ENCODE measurements at places on chromosomes 5 and 9. TPM values are rescaled to one million over a fixed set of nuclear protein-coding genes. Genes with fewer than 3 reads are reported as not detected.

Gene CYLC2
- total RNA-seq, result not detected

Gene PRRX2
- total RNA-seq, result not detected

Gene SV2C
- 0.26 TPM for total RNA-seq

Gene FST
- 0.49 TPM for total RNA-seq

Gene DMRTA1
- total RNA-seq, result not detected

Gene VAV2
- total RNA-seq, result 5.5 TPM

GRCh38 chr5:56829137-56829908, 14.0 kb downstream of the MAP3K1 start:
- H3K27me3 ChIP-seq, result no peaks in the 10 kb centered on the region
- H3K27ac ChIP-seq, result no peak overlapping the region
- no peak for DNase-seq
- H3K4me1 ChIP-seq, result peaks cover 38% of the 10 kb centered on the region
- peaks cover 3% of the 10 kb centered on the region for H3K36me3 ChIP-seq

DNA sequence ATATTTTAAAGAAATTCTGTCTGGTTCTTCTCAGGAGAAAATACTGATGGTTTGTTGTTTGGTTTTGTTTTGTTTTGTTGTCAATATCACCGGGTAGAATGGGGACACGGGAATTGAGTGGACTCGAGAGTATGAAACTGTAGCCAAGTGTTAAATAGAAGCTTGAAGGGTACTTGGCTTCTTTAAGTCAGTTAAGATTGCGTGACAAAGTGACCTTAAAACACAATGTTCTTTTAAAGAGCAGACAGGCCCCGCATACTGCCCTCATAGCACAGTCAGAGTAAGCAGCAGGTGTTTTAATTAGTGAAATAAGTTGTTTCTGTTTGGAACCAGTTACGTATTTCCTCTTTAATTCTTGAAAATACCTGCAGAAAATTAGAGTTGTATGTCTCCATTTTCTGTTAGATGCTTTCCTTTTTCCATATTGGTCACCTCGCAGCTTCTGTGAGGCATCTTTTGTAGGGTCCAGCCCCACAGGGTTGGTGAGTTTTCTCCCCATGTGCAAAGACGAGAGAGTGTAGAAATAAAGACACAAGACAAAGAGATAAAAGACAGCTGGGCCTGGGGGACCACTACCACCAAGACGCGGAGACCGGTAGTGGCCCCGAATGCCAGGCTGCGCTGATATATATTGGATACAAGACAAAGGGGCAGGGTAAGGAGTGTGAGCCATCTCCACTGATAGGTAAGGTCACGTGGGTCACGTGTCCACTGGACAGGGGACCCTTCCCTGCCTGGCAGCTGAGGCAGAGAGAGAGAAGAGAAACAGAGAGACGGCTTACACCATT, 9.6 kb downstream of the TRIP13 start:
- H3K36me3 ChIP-seq, result peaks cover 18% of the 10 kb centered on the region
- no peak overlapping the region for H3K4me3 ChIP-seq
- no peak overlapping the region for H3K27ac ChIP-seq
- H3K4me1 ChIP-seq, result peaks cover 2% of the 10 kb centered on the region
- H3K27me3 ChIP-seq, result no peaks in the 10 kb centered on the region
- no peak for DNase-seq

DNA sequence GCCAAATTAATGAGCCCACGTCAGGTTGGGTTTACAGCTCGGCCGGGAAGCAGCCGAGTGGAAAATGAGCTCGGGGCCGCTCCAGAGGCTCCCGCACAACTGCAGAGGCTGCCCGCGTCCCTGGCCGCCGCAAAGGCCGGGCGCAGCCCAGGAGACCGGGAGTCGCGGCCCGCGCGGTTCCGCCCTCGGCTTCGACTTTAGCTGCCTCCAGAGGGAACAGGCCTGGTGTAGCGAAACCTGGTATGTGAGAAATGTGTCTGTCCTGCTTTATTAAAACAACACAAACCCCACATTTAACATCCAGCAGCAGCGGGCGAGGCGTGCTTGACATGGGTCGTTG, 66.2 kb downstream of the FOXD1 start:
- H3K4me1 ChIP-seq, result peaks cover 14% of the 10 kb centered on the region
- no peak for DNase-seq
- H3K27ac ChIP-seq, result no peak overlapping the region
- H3K27me3 ChIP-seq, result peaks cover 72% of the 10 kb centered on the region
- peaks cover 28% of the 10 kb centered on the region for H3K36me3 ChIP-seq

GRCh38 chr9:73114958-73115357, 36.7 kb upstream of the ANXA1 start:
- no peaks in the 10 kb centered on the region for H3K27me3 ChIP-seq
- no peaks in the 10 kb centered on the region for H3K36me3 ChIP-seq
- DNase-seq, result no peak
- H3K4me1 ChIP-seq, result peaks cover 34% of the 10 kb centered on the region

GRCh38 chr9:125461636-125462190, 200.1 kb downstream of the GAPVD1 start:
- peaks cover 5% of the 10 kb centered on the region for H3K4me1 ChIP-seq
- H3K27me3 ChIP-seq, result no peaks in the 10 kb centered on the region
- no peak overlapping the region for H3K27ac ChIP-seq
- peaks cover 23% of the 10 kb centered on the region for H3K36me3 ChIP-seq

DNA sequence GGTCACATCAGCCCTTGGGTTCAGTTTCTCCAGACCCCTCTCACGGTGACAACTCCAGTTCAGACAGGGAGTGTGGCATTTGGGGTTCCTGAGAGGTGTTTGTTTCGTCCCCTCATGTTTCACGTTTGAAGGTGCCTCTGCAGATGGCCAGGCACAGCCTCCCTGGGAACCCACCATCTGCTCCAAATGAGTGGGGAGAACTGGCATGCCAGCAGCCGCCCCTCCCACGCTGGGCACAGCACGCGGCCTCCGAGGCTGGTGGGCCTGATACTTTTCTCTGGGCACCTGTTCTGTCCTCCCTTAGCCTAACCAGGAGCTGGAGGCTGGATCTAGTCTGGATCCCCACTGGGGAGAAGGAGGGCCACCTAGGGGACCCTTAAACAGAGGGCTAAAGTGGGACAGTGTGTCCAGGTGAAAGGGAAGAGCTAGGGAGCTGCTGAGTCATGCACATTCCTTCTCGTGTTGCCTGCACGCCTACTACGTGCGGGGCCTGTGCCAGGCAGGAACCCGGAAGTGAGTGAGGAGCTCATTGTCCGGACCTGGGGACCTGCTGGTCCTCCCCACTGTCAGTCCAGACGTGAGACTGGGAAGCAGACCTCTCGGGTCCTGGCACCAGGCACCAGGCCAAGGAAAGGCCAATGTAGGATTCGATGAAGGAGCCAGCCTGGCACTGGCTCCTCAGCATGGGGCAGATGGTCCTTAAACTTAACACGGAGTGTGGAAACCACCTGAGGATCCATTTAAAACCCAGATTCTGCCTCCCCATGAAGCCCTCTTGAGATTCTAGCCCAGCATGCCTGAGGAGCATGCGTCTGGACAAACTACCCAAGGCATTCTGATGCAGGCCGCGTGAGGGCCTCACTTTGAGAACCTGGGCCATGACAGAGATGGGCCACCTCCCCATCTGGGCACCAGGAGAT, 11.7 kb downstream of the DNM1 start:
- no peaks in the 10 kb centered on the region for H3K36me3 ChIP-seq
- peaks cover 23% of the 10 kb centered on the region for H3K27me3 ChIP-seq
- H3K4me3 ChIP-seq, result no peak overlapping the region
- H3K4me1 ChIP-seq, result peaks cover 14% of the 10 kb centered on the region
- no peak for DNase-seq
- H3K27ac ChIP-seq, result no peak overlapping the region

DNA sequence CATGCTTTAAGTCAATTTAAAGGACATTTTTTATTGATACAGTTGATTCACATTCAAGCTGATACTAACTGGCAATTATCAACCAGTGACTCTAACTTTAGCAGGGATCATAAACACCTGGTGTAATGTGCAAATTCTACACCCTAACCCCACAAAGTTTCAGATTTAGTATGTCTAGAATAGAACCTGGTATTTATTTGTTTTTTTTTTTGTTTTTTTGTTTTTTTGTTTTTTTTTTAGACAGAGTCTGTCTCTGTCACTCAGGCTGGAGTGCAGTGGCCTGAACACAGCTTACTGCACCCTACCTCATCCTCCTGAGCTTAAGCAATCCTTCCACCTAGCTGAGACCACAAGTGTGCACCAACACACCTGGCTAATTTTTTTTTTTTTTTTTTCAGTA, 311.2 kb upstream of the SEMA6A start:
- no peaks in the 10 kb centered on the region for H3K27me3 ChIP-seq
- H3K27ac ChIP-seq, result no peak overlapping the region
- DNase-seq, result no peak
- no peak overlapping the region for H3K4me3 ChIP-seq
- H3K36me3 ChIP-seq, result no peaks in the 10 kb centered on the region

- DNase-seq, result no peak
- no peak overlapping the region for H3K4me3 ChIP-seq
- no peak overlapping the region for H3K27ac ChIP-seq
- H3K4me1 ChIP-seq, result no peaks in the 10 kb centered on the region
- peaks cover 15% of the 10 kb centered on the region for H3K27me3 ChIP-seq
Measured at GRCh38 chr9:15373881-15374280, 48.8 kb upstream of the SNAPC3 start.

GRCh38 chr5:131281133-131281867, 17.4 kb downstream of the CDC42SE2 start:
- DNase-seq, result no peak
- H3K36me3 ChIP-seq, result peaks cover 48% of the 10 kb centered on the region
- peaks cover 85% of the 10 kb centered on the region for H3K4me1 ChIP-seq
- no peaks in the 10 kb centered on the region for H3K27me3 ChIP-seq

DNA sequence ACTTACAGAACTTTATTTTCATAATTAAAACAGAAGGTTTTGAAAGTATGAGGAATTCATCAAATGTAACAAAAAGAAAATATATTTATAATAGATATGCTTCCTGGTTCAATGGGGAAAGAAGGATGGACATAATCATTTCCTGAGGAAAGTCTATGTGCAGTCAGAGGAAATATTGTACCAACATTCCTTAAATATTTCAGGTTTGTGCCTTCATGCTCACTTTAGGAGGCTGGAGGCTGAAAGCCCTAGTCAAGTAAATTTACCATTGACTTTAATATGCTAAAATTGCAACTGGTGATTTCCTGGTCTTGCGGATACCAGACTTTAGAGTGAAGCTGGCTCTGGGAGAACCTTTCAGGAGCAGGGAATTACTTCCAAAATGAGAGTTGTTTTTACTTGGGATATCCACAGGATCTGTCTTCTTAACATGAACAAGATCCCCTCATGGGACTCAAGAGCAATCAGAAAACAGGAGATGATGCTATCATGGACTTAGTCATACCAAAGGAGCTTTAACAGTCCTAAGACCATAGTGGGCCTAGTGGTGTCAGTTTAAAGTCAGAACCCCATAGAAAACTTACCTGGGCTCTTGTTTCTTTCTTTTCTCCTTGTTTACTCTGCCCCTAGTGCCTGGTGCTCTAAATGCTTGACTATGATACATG, 762.8 kb upstream of the GRAMD2B start:
- H3K36me3 ChIP-seq, result no peaks in the 10 kb centered on the region
- H3K4me1 ChIP-seq, result no peaks in the 10 kb centered on the region
- H3K27ac ChIP-seq, result no peak overlapping the region

GRCh38 chr5:135511761-135512575, 23.8 kb downstream of the NEUROG1 start:
- H3K27me3 ChIP-seq, result peaks cover 52% of the 10 kb centered on the region
- no peak for DNase-seq
- no peak overlapping the region for H3K27ac ChIP-seq
- no peak overlapping the region for H3K4me3 ChIP-seq
- H3K36me3 ChIP-seq, result no peaks in the 10 kb centered on the region

DNA sequence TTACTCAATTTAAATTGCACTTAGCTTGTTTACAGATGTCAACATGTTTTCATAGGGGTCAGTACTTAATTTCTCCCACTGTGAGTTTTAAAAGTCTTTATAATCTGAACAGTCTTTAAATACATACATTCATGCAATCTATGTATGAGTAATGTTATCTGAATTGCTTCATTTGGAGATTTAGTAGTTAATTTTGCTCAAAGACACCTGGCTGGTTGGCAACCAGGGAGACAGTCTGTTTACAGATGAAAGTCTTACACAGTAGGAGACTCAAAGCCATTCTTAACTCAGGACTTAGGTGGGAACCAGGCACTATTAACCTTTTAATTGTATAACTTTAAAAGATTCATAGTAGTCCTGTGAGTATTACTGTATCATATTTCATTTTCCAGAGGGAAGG, 29.3 kb downstream of the DAB2 start:
- peaks cover 8% of the 10 kb centered on the region for H3K27me3 ChIP-seq
- H3K27ac ChIP-seq, result no peak overlapping the region
- H3K36me3 ChIP-seq, result no peaks in the 10 kb centered on the region
- H3K4me1 ChIP-seq, result peaks cover 2% of the 10 kb centered on the region
- no peak for DNase-seq
- no peak overlapping the region for H3K4me3 ChIP-seq

GRCh38 chr5:109788596-109788995, 98.9 kb downstream of the MAN2A1 start:
- peak overlapping the region; percentile 63 for H3K27ac ChIP-seq
- H3K36me3 ChIP-seq, result peaks cover 31% of the 10 kb centered on the region
- no peaks in the 10 kb centered on the region for H3K27me3 ChIP-seq
- H3K4me3 ChIP-seq, result no peak overlapping the region

- no peak overlapping the region for H3K4me3 ChIP-seq
- peaks cover 24% of the 10 kb centered on the region for H3K27me3 ChIP-seq
- DNase-seq, result no peak
- no peaks in the 10 kb centered on the region for H3K36me3 ChIP-seq
- H3K27ac ChIP-seq, result no peak overlapping the region
Measured at GRCh38 chr5:95718203-95718602, 12.9 kb upstream of the RHOBTB3 start.

DNA sequence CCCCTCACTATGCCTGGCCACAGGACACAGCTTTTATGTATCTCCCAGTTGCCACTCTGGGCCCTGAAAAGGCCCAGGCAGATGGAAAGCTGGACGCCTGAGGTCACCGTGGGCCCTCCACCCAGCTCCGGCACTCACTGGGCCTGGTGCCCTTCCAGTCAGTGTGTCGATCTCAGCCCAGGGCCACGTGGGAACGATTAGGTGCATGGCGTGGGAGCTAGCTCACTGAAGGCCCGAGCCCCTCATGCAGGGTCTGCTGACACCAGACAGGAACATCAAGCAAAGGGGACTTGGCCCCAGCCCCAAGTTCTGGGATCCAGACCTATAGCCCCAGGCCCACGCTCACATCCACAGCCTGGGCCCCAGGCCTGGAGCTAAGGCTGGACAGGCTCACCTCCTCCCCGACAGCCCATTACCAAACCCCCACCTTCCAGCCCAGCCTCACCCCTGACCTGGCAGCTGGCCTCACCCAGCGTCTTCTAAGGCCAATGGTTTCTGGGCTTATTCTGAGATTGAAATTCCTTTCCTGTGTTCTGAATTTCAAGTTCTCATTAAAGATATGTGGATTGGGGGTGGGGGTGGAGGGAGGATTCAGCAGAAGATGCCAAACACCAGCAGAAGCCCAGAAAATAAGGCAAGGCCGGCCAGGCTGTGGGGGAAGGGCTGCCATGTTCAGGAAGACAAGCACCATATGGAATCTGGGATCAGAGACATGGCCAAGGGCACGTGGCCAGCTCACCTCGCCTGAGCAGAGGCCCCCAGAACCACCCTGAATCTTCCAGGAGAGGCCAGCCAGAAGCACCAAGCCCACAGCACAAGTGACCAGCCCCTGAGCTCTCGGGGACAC, 74.5 kb downstream of the ADAMTS2 start:
- H3K4me3 ChIP-seq, result no peak overlapping the region
- no peak overlapping the region for H3K27ac ChIP-seq
- H3K4me1 ChIP-seq, result no peaks in the 10 kb centered on the region
- no peaks in the 10 kb centered on the region for H3K36me3 ChIP-seq
- DNase-seq, result no peak
